SK-N-SH treated with all-trans-retinoic acid at 6 μM for 48 hours (cell line): ENCODE measurements at places on chromosomes 3 and 15.
A peak's percentile ranks its signal among the peaks of the same experiment; 100 is the strongest.

- peak; percentile 79 for ATAC-seq
Observed at GRCh38 chr3:31132132-31132769, 237.8 kb upstream of the GADL1 start.

- no peak for ATAC-seq
Observed at GRCh38 chr3:13173186-13173585, 100.0 kb upstream of the IQSEC1 start.

- ATAC-seq, result 0 out of 3 replicates have a peak, but pooled peaks have one; percentile 32
Observed at GRCh38 chr3:161273589-161274218, 52.6 kb downstream of the NMD3 start.

DNA sequence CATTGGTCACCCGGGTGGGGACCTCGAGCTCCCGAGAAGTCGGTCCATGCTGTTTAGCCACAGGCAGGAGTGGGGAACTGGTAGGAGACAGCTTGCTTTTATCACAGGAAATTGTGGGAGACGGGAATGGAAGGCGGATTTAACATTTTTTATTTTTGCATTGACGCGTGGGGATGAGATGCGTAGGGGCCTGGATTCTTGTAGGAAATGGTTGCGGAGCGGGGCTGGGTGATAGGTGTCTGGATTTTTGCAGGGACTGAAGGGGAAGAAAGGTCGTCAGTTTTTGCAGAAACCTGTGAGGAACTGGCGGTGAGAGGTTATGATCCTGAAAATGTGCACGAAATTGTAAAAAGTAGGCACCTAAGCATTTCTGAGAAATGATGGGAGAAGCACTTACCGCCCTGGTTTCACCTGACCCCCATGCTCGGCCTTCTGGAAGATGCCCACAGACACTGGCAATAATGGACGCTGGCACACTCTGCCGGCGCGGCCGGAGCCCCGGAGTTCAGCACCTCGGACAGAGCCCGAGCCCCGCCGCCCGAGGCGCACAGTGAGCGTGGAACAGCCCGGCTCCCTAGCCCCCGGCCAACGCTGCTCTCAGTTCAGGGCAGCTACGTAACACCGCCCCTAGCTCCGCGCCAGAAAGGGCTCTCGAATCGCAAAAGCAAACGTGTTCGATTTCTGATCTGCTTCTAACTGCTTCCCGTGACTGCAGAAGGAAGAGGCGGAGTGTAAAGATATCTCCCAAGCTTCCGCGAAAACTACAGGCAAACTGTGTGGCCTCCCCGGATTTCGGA is 928 bp downstream of the ANKRD34C start:
- peak; percentile 99 for ATAC-seq

DNA sequence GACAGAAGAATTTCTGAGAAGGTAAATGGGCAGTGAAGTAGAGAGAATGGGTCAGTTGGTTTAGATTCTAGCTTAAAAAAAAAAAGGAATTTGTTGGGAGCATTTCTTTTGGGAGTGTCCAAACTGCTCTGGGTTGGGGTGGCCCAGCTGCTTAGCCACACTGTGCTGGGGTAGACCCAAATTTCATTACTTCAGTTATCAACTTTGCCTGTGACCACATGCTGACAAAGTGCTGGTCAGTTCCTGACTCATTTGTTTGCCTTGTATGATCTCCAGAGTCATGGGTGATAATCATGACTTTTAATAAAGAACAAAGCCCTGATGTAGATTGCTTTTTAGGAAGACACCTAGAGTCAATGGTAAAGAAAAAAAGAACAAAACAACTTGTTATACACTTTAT is 121.5 kb upstream of the FGF7 start:
- no peak for ATAC-seq

GRCh38 chr3:190060192-190060775 is 60.4 kb downstream of the P3H2 start:
- ATAC-seq, result no peak

DNA sequence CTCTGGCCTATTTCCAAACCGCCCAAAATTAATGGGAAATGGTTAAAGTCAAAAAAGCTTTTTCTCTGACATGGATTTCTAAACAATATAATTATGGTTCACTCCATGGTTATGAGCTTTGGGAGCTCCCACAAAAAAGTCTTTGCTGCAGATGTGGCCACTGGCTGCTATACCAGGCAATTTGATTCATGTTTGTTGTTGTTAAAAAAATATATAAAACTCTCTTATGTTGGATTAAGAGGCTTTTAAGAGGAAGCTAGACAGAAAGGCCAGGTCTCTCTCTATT is 258.6 kb downstream of the TIGIT start:
- peak; percentile 48; the same call in 2 of the 3 replicates for ATAC-seq

- no peak for ATAC-seq
Observed at GRCh38 chr15:60795889-60796288, 316.9 kb upstream of the ICE2 start.

GRCh38 chr3:150760431-150761200 is 2.4 kb downstream of the SIAH2 start:
- no peak for ATAC-seq

GRCh38 chr15:35725353-35725752 is 179.4 kb upstream of the DPH6 start:
- peak; percentile 55 for ATAC-seq

DNA sequence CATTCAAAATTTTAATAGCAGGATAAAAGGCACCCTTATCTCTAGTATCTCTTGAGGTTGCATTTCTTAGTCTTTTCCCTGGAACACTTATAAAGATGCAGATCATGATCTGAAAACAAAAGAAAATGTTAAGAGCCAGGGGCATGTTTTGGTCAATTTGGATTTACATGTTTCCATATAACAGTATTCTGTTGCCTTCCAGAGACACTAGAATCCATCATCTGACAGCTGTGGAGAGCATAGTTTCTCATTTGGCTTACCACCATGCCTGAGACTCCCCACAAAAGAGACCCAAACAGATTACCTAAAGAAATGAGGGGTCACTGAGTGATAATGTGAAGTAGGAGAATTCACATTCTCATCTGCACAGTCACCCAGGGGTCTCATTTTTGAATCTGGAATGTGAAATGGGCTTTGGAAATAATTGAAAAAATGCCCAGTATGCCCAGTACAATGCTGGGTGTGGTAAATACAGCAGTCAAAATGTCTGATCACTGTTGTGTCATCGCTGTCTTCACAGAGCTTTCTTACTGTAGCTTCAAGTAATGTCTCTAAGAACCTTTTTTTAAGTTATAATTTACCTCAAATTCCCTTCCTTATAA is 79.9 kb upstream of the ZBTB20 start:
- no peak for ATAC-seq

DNA sequence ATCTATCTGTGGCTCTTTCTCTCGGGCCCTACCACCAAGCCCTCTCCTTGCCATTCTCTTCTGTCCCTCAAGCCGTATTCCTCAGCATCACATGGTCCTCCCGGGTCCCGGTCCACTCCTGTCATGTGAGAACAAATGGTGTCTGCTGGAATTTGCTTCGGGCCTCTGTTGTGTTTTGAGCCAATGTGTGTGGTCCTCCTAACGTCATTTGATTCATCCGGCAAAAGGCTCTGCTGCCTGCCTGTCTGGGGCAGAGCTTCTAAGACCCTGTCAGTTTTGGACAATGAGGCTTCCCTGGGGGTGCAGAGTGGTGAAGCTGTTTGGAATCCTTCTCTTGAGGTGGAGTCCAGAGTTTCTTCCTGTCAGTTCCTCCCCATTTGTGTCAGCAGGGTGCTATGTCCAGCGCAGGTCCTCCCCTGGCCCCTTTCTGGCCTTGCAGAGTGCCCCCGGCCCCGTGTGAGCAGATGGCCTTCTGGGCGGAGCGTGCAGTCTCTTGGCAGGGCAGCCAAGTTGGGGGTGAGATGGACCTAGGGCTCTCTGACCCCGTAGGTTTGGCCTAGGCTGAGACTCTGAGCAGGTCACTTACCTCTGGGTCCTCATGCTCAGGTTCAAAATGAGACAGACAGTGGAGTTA is 93.6 kb downstream of the APBA2 start:
- no peak for ATAC-seq

DNA sequence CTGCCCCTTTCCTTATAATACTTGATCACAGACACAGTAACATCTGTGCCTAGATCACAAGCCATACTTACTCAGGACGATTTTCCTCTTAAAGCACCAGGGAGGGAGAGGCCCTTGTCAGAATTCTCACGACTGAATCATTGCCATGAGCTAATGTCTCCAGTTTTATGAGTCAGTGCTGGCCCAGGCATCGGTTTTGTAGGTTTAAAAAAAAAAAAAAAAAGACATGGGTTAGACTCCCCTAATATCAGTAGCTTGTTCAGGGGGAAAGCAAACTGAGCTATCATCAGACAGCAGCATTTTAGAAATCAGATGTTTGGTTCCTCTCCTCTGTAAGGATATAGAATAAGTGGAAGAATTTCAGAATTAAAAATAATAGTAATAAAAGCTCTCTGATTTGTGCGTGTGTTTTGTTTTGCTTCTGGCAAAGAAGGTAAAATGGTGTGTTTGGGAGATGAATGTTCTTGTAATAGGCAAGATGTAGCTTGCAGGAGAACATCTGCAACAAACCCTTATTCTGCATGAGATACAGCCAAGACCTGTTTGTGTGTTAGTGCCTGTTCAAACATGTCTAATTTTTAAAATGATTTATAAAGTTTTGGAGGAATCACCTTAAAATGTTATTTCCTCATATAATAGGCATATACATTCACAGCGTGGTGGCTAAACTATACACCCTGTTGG is 193.6 kb downstream of the TP63 start:
- no peak for ATAC-seq

DNA sequence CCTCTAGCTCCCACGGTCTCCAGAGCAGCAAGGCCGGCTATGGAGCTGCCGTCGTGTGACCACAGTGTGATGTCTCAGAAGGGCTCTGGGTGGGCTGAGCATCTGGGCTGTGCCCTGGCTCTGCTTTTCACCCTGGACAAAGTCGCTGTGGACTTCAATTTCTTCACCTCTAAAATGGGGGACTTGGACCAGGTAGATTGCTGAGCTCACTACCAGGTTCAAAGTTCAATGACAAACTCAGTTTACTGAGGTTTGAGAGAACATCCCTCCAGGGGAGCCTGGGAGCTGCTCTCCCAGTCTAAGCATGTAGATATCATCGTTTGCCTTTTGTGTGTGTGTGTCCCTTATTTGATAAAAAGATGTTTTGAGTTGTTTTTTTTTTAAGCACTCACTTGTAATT is 25.1 kb downstream of the RLBP1 start:
- ATAC-seq, result no peak

DNA sequence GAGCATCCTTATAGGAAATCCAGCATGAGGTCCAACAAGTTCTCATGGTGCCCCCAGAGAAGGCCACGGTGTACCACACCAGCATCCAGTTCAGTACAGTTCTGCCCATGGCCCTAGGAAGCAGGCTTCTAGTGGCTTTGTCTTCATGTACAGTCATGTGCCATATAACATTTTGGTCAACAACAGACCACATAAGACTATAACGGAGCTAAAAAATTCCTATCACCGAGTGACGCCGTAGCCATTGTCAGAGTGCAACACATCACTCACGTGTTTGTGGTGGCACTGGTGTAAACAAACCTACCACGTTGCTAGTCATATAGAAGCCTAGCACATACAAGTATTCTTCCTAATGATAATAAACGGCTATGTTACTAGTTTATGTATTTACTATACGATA is 209.0 kb downstream of the ARRDC4 start:
- ATAC-seq, result no peak

GRCh38 chr3:127368186-127369032 is 80.6 kb upstream of the PRR20G start:
- no peak for ATAC-seq

DNA sequence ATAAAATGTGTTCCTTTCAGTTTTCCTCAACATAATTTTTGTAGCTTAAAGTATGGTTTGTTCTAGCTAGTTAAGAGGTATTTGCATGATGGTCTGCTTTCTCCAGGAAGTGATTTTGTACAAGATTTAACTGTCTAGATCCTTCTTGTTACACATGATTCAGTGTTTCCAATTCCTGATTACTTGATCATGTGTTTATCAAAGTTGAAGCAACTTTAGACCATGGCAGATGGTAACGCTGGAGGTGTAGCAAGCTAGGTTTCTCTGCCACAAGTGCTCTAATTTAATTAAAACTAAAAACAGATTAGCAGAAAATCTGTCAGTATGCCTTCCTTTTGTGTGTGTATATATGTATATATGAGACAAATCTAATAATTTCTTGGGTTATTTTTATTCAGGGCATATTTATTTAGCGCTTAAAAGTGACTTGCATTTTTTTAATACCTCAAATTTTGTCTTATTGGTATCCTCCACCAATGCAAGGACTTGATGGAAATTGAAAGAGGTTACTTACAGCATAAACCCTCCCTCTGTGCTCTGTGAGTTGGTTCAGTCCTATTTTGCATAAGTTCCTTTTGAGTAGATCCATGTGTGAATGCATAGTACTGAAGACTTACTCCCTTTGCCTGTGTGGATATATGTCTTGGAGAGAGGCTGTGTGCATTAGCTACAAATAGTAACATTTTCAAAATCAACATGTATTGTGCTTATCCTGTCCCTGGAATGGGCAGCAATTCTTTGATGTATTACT is 157.3 kb upstream of the CGNL1 start:
- peak; percentile 88 for ATAC-seq

- ATAC-seq, result no peak
Observed at GRCh38 chr15:73891328-73892315, 18.3 kb downstream of the TBC1D21 start.

- ATAC-seq, result peak; percentile 97
Observed at GRCh38 chr15:59372352-59373211, at the start of gene MYO1E. Gene MYO1E (minus strand): TSS chr15:59372871. CDS start chr15:59372500, 371 bp downstream.
